SK-N-SH (cell line): ENCODE measurements at places on chromosomes 13 and 19.
A peak's percentile ranks its signal among the peaks of the same experiment; 100 is the strongest.

DNA sequence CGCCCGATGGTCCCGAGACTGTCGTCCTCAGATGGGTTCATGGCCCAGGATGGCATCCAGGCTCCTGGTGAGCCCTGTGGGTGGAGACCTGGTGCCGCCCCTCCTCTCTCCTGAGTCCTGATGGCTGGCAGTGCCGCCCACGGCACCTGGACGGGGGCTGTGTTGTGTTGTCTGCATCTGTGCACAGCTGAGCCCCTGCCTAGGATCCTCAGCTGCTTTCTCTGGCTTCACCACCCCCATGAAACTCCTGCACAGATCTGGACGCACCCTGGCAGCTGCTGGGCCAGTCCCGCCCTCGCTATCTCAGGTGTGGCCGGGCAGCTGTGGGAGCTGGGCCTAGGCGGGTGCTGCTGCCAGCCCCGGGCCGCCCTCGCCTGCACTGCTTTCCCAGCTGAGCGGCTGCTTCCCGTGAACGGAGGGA lies 27.7 kb downstream of the MCF2L start:
- DNase-seq = no peak

DNA sequence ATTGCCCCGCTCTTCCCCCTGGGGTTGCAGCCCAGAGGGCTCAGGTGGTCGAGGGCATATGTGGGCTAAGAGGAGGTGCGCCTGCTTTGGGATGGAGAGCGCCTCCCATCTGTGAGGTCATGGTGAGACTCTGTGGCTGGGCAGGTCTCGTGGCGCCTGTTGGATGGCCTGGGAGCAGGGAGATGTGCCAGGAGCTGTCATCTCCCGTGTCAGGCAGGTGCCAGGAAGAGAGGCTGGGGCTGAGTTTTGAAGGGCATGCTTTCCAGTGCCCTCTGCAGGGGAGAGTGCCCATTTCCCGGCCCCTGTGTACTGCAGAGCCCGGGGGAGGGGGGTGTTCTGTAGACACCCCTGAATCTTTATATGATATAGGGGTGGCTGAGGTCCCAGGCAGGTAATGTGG lies 2.8 kb downstream of the WTIP start:
- DNase-seq = no peak

DNA sequence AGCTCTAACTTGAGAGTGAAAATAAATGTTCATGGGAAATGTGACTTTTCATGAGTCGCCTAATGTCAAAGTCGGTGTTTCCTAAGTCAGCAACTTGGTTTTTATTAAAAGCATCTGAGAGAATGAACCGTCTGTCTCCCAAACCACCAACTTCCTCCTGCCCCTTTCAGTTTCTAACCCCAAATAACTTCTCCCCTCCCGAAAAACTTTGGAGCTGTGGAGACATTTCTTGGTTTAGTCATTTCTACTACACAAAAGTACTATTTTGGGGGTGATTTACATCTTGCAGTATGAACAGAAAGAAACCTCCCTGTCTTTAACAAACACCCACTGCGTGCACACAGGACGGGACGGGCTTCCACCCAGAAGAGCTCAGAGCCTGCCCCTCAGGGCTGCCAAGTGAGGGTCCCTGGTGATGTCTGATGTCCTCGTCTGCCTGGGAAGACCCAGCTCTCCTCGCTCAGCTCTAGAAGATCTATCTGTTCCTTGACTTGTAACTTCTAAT lies 65.0 kb downstream of the RASA3 start:
- no peak for DNase-seq

DNA sequence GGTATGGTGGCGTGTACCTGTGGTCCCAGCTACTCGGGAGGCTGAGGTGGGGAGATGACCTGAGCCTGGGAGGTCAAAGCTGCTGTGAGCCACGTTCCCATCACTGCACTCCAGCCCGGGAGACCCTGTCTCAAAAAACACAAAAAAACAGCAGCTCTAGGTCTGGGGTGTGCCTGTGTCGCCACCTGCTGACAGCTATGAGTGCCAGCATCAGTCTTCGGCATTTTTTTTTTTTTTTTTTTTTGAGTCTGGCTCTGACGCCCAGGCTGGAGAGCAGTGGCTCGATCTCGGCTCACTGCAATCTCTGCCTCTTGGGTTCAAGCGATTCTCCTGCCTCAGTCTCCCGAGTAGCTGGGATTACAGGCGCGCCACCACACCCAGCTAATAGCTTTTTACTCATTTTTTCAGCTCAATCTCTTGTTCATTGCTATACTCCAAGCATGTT lies 10.1 kb downstream of the AP2S1 start:
- DNase-seq = peak; percentile 83

DNA sequence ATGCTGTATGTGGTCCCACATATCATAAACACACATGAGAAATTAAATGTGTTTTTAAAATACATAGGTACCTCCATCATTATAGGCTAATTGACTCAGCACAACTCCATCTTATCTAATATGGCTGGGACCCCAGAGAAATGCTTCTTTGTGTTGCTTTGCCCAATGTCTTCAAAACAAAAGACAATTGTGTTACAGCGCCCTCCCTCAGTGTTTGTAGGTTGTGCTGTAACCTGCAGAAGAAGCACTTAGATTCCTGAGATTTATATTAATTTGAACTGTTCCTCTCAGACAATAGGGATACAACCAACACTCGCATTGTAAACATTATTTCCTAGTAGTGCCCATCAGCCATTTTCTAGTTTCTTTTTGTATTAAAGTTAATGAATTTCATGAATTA lies 303.4 kb downstream of the MZT1 start:
- no peak for DNase-seq

DNA sequence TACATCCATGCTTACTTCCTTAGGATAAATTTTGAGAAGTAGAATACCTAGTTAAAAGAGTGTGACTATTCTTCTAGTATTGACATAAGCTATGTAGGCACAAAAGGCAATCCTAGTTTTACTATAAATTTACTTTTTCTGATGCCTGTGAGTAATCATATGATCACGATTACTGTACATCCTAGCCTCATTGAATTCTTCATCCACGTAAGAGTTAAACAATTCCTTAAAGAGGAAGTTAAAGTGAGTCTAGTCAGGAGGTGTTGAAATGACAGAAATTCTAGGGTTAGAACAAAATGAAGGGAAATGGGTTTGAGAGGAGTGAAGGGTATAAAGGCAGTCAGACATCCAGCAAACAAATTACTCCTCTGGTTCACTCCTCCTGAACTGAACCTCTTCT lies at the start of gene ACOD1:
ACOD1 (plus strand) TSS at position 363 of the 400 bp plus-strand sequence. CDS start 48 bp downstream, outside the sequence.
- DNase-seq = no peak

- no peak for DNase-seq
Observed at GRCh38 chr19:49491804-49492572, 4.2 kb upstream of the RPS11 start.

DNA sequence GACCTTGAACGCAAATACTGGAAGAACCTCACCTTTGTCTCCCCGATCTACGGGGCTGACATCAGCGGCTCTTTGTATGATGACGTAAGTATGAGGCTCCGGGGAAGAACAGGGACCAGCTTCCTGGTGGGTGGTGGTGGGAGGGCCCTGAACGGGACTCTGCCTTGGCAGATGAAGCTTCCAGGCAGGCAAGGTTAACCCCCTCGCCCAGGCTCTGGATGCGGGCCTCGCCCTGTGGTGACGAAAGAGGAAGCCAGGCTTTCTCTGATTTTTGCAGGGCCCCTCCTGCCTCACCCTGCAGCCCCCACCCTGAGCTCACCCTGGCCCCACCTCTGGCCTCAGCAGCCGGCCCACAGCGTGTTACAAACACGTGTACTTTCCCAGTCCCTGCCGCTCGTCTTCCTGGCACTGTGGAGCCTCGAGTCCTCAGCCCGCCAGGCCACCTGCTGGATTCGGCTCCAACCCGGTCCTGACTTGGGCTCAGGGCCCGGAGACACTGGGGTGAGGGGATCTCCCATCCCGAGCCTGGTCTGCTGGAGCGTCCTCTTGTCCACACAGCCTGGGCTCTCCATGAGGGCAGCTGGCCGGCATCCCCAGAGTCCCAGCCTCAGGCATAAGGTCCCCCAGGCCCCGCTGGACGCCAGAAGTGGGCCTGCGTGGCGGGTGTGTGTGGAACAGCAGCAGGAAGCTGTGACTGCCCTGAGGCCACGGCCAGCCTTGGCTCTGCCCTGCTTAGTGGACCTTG lies 72.4 kb downstream of the KDM4B start:
- no peak for DNase-seq

GRCh38 chr13:79417741-79418140 lies 11.7 kb upstream of the RBM26 start:
- DNase-seq = no peak

DNA sequence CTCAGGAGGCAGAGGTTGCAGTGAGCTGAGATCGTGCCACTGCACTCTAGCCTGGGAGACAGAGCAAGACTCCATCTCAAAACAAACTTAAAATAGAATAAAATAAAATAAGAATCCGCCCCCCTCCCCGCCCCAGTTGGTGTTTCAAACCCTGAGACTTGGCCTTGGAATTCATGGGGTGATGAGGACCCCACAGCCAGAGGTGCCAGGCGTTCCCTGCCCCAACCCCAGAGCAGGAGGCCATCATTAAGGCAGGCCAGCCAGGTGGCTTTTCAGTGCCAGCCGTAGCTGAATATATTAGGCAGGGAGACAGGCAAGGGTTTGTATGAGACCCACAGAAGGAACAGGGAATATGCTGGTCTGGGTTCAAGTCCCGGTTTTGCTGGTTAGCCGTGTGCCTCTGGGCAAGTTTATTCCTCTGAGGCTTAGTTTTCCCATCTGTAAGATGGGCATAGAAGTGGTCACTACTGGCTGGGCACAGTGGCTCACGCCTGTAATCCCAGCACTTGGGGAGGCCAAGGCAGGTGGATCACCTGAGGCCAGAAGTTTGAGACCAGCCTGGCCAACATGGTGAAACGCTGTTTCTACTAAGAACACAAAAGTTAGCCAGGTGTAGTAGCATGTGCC lies 12.3 kb downstream of the HPN start:
- no peak for DNase-seq

- no peak for DNase-seq
Observed at GRCh38 chr19:37988758-37989635, 82.0 kb downstream of the SIPA1L3 start.

- DNase-seq = no peak
Observed at GRCh38 chr13:45207319-45207718, 6.5 kb upstream of the KCTD4 start.

DNA sequence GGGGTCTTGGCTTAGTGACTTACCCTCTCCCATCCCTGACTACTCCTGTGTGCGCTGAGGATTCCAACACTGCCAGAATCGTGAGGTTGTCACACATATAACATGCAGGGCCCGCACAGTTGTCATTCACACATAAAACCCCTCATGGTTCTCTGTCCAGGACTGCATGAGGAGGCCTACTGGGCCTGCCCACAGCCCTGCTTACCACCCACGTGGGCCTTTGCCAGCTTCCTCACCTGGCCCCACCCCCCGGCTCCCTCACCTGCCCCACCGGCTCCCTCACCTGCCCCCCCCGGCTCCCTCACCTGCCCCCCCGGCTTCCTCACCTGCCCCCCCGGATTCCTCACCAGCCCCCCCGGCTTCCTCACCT lies 197.2 kb downstream of the TEX29 start:
- no peak for DNase-seq

- no peak for DNase-seq
Observed at GRCh38 chr19:7463575-7463974, 25.3 kb downstream of the PEX11G start.

GRCh38 chr13:29835280-29836061 lies 14.9 kb downstream of the UBL3 start:
- DNase-seq = no peak

DNA sequence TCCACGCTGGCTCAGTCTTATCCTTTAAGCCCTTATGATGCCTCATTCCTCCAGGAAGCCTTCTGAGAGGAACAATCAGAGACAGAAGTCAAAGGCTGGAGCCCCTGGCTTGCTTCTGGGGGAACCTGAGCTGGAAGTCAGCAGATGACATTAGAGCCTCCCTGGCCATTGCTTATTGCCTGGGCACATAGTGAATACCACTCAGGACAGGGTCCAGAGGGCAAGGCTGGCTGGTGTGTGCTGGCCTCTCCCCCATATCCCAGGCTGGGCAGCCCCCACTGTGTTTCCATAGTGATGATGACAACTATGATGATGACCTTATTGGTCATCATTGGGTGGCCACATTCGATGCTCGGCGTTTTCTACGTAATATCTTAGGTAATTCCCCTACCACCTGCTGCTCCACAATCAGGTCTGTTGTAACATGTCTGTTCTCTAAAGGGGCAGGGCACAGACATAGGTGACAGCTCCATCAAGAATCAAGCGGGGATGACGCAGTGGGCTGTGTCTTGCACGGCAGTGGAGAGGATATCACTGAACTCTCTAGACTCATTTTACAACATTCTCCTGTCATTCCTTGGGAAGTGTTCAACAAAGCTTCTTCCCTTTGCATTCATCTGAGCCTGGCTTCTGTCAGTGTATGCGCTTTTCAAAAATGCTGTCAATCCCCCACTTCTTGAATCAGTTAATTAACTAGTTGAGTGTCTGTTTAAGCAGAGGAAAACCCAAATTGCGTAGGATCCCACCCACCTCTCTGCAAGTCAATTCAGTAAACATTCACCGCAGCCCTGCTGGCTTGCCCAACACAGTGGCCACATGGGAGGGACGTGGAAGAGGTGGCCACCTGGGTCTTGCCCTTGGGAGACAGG lies 89.4 kb upstream of the TSHZ3 start:
- DNase-seq = no peak

- DNase-seq = no peak
Observed at GRCh38 chr13:105740739-105741138, 794.7 kb downstream of the EFNB2 start.

GRCh38 chr19:46221981-46222610 lies 7.4 kb upstream of the IGFL1 start:
- no peak for DNase-seq

DNA sequence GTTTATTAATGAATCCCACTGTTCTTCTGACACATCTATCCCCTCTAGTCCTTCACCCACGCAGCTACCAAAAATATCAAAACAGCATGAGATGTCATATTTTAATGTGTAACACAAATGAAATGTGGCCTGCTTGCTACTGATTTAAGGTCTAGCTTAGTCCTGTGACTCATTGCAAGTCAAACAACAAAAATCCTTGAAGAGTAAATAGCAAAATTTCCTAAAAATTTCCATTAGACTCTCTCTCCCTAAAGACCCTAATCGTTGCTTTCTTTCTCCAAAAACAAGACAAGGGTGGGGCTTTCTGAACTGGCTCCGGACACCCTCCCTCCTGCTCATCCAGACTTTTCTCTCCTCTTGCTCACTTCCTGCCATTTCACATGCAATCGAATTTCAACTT lies 99.9 kb upstream of the IPO5 start:
- DNase-seq = no peak

- DNase-seq = no peak
Observed at GRCh38 chr19:43738780-43739211, 16.0 kb downstream of the SMG9 start.

DNA sequence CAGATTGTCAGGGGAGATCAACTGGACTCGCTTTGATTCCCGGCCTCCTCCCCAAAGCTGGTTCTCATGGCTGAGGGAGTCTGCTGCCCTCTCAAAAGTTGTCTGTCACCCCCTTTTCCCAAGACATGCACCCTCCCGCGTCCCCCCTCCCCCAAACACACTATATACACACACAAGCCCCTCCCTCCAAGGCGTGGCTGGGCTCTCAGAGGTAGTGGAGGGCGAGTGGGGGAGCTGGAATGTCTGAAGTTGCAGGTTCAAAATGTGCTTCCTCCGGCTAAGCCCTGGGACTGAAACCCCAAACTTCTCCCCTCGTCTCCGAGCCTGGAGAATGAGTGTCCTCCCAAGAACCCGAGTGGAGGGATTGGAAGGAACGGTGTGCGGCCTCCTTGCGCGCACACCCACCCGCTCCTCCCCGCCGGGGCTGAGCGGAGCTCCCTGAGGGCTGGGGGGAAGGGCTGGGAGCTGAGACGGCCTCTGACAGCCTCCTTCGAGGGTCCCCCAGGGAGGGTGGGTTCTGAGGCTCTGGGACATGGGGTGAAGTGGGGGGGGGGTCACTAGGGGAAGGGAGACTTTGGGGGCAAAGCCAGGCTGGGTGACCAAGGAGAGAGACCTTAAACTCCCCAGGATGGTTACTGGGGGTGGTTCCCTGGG lies 9.9 kb upstream of the MEIS3 start:
- DNase-seq = no peak
